ENCODE measurements at places on chromosomes 3 and 15.

DNA sequence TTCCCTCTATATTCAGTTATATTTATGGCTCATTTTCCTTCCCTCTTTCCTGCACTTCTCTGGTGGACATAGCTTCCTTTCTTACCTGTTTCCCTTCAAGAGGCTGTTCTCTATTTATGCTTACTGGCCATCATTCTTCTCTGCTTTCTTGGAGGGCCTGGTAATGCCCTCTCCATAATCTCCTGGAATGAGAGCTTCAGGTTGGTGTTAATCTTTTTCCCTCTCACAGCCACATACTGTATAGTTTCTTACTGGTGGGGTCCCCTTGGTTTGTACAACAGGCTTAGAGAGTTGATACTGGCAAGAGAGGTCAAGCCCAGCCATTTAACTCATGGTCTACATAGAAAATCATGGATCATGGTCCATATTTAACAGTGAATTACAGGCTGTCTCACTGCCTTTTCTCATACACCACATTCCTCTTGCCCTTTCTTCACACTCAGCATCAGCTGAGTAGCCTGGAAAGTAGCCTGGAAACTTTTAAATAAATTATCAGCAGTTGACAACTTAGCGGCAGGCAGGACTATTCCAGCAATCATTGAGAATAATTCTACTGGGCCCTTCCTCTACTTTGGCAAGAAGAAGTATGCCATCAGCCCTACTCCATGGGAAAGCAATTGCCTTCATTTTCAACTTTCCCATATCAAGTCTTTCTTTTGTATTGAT, 38.0 kb upstream of the DPH6 start:
- DNase-seq: no peak

GRCh38 chr15:66894363-66894762, 171.0 kb upstream of the SMAD3 start:
- no peak for DNase-seq

- DNase-seq: no peak
Measured at GRCh38 chr3:106759731-106760130, 617.5 kb upstream of the CCDC54 start.

DNA sequence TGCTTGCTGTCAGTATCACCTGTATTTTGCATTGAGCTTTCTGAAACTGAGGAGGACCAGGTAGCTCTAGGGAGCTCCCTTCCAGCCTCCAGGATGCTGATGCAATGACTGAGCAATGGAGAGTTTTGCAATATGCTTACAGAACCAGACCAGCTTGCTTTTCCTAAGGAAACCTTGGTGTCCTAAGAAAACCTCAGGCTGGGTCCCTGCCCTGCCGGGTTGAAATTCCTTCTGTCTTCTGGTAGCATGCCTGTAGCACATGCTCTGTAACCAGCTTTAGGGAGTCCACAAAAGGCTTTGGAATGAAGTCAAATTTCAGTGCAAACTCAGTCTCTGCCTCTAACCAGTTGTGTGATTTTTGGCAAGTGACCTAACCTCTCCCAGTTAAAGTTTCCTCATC, 65.8 kb upstream of the GSK3B start:
- peak; percentile 19 for DNase-seq

DNA sequence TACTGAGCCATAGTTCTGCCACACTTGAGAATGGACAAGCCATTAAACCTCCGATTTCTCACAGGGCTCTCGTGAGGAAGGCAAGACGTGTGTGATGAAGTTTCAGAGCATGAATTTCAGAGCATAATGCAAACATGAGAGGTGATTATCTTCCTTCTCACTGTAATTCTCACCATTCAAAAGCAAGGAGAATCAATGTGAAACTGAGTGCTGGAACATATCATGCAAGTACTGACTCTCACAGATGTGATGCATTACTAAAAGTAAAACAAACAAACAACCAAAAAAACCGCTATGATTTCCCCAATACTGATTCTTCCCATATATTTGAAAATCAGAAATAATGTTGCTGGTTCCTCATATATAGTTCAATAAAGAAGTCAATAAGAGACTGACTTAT, 23.7 kb downstream of the P3H2 start:
- DNase-seq: no peak

- no peak for DNase-seq
Measured at GRCh38 chr3:61736506-61736905, 175.1 kb downstream of the PTPRG start.

- DNase-seq: no peak
Measured at GRCh38 chr3:41239587-41239986, 40.3 kb downstream of the CTNNB1 start.

- DNase-seq: no peak
Measured at GRCh38 chr3:105933871-105934270, 65.1 kb upstream of the CBLB start.

DNA sequence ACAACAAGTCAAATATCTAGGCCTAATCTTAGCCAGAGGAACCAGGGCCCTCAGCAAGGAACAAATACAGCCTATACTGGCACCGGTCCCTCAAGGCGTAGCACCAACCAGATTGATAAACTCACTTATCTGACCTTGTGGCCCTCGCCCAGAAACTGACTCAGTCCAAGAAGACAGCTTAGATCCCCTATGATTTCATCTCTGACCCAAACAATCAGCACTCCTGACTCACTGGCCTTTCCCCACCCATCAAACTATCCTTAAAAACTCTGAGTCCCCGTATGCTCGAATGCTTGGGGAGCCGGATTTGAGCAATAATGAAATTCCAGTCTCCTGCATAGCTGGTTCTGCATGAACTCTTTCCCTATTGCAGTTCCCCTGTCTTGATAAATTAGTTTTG, 1.6 kb upstream of the SORD start:
- no peak for DNase-seq

DNA sequence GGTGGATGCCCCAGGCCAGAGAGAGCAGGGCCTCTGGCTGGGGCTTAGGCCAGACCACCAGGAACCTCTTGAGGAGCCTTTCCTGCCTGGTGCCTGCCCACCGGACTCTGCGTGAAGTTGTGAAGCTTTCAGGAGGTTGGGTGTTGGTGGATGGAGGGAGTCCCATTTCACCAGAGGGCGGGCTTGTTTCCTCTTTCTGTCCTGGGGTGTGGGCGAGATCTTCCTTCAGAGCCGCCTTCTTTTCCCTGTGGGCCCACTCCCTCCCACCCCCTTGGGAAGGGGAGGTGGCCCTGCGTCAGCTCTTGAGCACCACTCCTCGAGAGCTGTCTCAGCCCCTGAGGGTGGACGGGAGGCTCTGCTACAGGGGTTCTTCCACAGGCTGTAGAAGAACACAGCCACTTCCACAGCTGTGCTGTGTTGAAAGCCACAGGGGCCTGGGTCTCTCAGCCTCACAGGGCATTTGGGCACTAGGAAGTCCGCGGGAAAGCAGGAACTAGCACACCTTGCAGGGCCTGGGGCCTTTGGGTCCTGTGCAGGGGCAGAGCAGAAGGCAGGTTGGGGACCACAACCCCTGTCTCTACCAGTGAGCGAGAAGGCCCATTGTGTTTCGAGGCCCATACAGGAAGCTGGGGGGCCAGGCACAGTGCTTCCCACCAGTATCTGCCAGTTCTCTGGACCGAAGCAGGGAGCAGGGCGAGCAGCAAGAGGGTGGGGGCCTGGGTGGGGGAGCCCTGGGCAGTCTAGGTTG, 2.1 kb downstream of the AMIGO3 start:
- peak; percentile 10 for DNase-seq

- no peak for DNase-seq
Measured at GRCh38 chr3:67692621-67693020, 38.2 kb upstream of the SUCLG2 start.

DNA sequence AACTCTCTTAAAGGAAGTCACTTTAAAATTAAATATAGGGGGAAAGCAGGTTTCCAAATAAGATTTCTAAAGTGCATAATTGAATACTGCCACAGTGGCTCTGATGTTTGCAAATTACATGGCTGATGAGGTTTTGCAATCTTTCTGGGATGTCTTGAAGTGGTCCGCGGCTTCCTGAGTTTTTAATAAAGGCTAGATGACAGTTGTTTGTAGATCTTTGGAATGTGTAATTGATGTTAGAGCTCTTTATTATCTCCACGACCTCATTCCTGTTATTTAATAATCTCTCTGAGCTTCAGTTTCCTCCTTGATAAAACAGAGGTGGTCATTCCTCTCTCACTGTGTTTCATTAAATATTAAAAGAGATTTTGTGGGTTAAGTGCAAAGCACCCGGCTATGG, 27.0 kb upstream of the CEMIP start:
- no peak for DNase-seq

DNA sequence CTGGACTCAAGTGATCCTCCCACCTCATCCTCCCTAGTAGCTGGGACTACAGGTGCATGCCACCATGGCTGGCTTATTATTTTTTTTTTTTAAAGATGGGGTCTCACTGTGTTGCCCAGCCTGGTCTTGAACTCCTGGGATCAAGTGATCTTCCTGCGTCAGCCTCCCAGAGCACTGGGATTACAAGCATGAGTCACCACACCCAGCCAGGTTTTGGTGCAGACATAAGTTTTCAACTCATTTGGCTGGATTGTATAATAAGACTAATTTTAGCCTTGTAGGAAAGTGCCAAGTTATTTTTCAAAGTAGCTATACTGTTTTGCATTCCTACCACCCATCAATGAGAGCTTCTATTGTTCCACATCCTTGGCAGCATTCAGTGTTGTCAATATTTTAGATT, 32.1 kb downstream of the BUB1B start:
- no peak for DNase-seq

DNA sequence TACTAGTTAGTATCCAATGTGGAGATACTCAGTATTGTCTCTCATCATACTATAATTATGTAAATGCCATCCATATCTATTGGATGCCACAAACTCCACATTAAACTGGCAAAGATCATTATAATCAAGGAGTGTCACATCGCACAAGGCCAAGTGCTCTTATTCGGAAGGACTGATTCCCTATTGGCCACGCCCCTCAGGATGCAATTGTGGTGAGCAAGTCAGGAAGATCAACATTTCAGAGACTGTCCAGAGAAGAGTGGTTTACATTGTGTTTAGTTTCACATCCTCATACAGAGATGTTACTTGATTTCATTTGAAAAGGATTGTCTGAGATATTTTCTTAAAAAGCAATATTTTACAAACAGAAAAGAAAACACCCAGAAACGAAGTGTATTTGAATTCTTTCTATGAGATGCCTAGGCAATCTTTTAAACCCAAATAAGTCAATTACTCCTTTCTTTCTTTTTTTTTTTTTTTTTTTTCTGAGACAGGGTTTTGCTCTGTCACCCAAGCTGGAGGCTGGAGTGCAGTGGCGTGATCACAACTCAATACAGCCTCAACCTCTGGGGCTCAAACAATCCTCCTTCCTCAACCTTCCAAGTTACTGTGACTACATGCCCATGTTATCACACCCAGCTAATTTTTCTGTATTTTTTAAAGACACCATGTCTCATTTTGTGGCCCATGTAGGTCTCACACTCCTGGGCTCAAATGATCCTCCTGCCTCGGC, 369.1 kb downstream of the RBMS3 start:
- no peak for DNase-seq

DNA sequence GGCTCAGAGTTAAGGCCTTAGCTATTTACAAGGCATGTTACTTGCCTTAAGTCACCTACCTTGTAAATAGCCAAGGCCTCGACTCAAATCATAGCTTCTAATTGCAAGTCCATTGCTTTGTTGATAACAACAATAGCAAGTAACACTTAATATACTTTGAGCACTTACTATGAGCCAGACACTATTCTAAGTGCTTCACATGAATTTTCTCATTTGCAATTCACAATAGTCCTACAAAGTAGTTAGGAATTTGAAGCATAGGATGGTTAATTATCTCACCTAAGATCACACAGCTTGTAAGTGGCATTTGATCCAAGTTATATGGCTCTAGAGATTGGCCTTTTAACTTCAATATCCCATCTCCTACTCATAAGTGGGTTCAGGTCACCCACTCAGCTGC, 28.4 kb downstream of the SLC9A9 start:
- no peak for DNase-seq

DNA sequence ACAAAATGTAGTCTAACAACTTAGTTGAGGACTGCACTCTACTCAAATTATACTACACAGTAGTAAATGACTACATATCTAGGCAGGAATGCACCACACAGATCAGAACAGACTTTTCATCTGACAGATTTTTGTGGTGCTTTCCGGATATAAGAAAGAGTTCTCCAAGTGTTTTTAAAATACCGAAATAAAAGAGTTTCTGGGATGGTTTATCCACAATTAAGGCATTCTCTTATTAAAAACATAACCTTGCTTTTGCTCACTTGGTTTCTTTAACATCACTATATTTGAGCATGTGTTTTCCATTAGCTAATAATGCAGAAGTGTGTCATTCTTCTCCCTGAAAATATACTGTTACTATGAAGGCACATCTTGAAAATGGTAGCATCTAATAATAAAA, 132.9 kb downstream of the MAGI1 start:
- DNase-seq: no peak

- DNase-seq: no peak
Measured at GRCh38 chr3:45933591-45933990, 9.7 kb upstream of the CXCR6 start.

- no peak for DNase-seq
Measured at GRCh38 chr3:26631390-26631738, 8.8 kb downstream of the LRRC3B start.

GRCh38 chr3:158712443-158712842, 19.8 kb downstream of the RARRES1 start:
- no peak for DNase-seq

- DNase-seq: no peak
Measured at GRCh38 chr15:81337241-81337640, 13.3 kb upstream of the STARD5 start.

DNA sequence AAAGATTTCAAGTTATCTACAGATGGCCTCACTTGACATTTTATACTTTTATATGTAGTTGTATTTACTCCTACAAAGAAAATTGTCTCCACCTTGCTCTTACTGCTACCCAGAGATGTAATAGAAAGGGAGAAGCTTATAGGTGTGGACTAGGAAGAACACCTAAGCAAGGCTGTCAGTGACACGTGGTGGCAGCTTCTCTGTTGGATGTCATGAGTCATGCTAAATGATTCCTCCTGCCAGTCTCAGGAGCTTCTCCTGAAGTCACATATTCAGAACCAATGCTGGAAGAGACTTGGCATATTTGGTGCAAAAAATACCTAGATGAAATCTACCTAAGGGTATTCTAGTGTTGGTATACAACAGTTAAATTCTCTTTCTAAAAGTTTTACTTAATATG, 184.7 kb downstream of the LRRC3B start:
- no peak for DNase-seq

GRCh38 chr3:33114622-33115023, 809 bp downstream of the CRTAP start:
- DNase-seq: no peak

DNA sequence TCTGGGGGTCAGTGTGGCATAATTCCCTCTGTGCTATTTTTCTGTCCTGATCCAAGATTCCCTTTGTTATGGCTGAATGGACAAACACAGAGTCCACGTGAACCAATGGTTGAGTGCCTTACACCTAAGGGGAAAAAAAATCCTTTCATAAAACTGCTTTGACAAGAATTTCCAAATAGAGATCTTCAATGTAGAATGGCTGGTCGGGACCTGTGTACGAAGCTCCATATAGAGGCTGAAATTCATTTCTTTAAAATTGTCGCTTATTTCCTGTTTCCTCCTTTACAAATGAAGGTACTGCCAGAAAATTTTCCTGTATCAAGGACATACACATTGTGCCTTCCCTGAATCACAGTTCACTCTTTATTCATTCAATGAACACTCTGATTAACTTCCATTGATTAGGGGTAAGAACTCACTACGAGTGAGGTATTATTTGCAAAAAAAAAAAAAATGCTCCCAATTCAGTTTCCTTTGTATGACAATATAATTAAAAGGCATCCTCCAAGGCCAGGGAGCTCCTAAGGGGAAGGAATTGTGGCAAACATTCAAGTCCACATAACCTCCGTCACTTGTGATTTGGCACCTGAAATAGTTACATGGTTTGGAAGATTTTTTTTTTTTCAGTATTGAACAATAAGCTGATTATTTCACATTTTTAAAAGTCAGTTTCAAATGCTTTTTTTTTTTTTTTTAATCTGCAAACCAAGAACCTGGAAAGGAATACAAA, 293.8 kb downstream of the MEX3B start:
- no peak for DNase-seq
